ENCODE measurements at places on chromosomes 5 and 9.

DNA sequence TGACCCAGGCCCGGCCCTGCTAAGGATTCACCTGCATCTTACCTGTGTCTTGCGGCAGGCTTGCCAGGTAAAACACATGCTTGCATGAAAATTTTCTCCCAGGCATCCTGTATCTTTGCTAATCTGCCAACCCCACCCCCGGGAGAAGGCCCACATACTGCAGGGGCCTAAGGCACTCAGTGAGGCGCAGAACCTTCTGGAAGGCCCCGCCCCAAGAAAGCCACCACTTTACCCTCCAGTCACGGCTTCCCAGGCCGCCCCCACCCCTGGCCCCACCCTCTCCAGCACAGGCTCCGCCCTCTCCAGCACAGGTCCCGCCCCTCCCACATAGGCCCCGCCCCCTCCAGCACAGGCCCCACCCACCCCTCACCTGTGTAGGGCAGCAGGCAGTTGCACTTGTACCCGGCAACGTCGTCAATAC is 29.8 kb upstream of the SEC16A start:
- DNase-seq: no peak

DNA sequence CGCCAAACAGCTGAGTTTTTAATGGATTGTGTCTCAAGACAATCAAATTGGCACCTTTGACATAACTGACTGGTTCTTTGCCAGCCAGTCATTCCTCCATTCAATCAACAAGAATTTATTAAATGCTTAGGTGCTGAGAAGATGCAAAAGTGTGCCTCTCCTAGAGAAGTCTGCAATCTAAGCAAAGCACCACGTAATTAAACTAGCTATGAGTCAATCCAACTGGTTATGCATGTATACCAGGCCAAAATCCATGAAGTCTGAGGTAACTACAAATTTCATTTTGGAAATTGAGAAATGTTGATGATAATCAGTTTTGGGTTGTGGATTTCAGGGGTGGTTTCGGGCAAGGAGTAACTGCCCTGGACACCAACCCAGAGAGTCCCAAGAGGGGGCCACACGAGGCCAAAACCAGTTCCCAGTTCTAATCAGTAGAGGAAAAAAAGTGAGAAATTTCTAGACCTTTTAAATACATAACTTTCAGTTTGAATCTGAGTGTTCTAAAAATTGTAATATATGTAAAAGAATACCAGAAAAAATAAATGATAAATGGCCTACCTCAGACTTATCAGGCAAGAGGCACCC is 92.6 kb downstream of the EFNA5 start:
- DNase-seq: no peak

- DNase-seq: no peak
These were observed 157.3 kb upstream of the EPB41L4A start for GRCh38 chr5:112576298-112576925.

- no peak for DNase-seq
These were observed 133.4 kb downstream of the PALM2AKAP2 start for GRCh38 chr9:109913461-109913810.

GRCh38 chr5:90056911-90057705 is 352.4 kb downstream of the CETN3 start:
- DNase-seq: no peak

DNA sequence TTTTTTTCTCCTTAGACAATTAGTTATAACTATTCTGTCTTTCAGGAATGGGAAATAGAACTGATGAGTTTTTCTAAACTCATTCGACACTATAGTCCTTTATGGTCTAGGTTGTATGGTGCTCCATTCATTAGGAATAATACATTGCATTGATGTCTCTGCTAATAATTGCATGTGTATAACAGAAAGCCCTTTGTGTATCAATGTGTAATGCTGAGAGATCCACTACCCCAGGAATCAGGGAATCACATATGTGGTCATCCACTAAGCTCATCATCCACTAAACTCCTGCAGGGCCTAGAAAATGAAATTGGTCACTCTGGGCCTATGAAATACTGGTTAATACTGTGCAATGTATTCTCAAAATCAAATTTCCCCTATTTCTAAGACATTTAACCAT is 242.0 kb upstream of the CDH18 start:
- DNase-seq: no peak

DNA sequence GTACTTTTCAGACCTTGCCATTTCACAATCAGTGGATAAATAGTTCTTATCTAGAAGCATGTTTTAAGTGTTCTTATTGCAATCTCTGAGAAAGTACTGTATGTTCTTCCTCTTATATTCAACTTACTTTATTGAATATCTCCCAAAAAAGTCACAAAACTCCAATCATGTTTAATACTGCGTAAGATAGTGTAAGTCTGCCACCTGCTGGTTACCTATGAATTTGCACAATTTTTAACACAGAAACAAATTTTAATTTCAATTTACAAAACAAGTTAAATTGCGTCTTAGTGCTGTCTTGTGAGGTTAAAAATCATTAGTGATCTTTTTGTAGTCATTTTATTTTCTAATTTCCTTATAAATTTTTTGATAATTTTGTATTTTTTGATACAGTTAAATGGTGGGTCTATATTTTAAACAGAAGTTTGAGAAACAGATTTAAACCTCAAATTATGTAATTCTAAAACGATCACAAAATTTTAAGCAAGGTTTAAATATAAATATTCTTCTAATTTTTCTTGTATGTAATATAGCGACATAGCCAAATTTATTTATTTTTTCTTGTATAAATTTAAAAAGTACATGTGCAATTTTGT is 115.8 kb downstream of the EMB start:
- no peak for DNase-seq

GRCh38 chr5:143618141-143618540 is 193.8 kb upstream of the HMHB1 start:
- no peak for DNase-seq

DNA sequence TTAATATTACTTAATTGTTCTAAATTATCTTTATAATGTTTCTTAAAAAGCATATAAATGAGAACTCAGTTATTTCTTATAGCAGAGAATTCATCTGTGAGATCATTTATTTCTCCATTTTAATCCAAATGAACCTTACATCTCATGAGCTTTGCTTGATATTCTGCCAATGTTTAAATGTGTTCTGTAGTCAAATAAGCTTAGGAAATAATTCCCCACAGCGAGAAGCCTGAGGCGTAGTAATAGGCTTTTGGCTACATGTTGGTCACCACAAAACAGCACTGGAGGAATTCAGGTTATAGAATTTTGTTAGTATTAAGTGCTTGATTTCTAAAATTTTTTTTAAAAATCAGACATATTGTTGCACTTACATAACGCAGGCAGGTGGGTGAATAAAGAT is 585.3 kb upstream of the RORB start:
- no peak for DNase-seq

- no peak for DNase-seq
These were observed 5.8 kb upstream of the NDST1 start for GRCh38 chr5:150502106-150502505.

DNA sequence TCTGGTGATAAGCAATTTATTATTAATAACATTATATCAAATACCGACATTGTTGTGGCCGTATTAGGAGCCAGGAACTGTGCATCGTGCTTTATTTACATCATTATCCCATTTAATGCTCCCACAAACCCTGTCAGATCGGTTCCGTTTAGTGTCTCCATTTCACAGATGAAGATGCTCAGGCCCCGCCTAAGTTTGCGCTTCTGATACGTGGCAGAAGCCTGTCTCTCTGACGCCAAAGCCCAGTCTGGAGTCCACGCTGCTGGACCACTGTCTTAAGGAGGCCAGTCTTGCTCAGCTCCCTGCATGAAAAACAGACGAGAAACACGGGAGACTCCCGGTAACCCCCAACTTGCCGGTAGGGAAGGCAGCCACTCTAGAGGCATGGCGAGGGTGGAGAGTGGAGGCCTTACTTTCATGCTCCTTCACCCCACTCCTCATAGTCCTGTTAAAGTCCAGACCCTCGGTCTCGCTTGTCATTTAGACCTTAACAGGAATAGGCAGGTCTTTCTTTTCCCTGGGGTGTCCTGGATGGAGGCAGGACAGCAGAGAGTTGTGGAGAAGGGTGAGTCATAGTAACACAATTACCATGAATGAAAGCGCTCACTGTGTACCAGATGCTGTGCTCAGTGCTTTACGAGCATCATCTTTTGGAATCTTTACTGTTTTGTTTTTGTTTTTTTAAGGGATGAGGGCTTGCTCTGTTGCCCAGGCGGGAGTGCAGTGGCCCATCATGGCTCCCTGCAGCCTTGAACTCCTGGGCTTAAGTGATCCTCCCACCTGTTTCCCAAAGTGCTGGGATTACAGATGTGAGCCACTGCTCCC is 872 bp downstream of the TXNDC15 start:
- peak; percentile 35 for DNase-seq

DNA sequence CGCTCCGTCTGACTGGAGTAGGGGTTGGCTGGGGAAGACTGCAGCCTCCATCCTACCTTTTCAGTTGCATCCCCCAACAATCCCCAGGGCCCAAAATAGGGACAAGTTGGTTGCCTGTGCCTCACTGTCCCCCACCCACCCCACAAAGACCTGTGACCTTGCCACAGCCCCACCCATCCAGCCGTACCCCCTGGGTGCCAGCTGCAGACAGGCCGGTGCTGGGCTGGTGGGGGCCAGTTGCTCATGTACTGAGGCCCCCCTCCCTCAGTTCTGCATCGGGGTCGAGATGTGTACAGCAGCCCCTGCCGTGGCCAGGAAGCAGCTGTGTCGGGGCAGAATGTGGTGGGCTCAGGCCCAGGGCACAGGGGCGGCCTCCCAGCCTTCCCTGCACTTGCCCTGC is 374 bp downstream of the LCNL1 start:
- DNase-seq: no peak

DNA sequence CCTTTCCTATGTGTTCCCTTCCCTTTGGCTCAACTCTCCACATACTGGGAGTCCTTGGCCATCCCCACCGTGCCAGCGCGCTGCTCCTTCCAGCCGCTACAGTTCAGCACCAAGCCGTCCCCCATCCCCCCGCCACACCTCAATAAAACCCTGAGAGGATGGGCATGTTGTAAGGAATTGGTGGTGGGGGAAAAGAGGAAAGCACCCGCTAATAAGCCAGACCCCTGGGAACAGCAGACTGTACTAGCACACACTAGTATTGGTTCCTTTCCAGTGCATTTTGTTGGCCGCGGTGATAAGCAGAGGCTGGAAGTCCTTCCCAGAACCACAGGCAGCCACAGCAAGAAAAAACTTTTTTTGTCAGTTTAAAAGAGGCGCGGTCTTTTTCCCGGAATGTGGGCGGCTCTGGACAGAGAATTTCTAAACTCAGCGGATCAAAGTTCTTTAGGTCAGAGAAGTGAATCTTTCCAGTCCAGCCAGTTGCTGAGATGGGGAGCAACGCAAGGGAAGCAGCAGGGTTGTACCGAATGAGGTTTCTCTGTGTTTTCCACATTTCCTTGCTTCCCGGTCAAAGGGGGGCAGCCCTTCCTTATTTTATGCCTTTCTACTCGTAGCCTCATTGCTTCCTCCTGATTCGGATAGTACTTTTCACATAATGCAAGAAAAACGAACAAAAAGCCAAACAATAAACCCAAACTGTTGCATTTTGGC is 2.1 kb downstream of the CHSY3 start:
- DNase-seq: no peak
